ENCODE measurements at places on chromosomes 16 and 17. TPM values are rescaled to one million over a fixed set of nuclear protein-coding genes. Genes with fewer than 3 reads are reported as not detected.

The SLC2A4 gene
- 170 TPM for total RNA-seq

The TBKBP1 gene
- total RNA-seq: 15.9 TPM

The CHST4 gene
- not detected for total RNA-seq

The GSDMA gene
- total RNA-seq: 0.52 TPM

The HNF1B gene
- total RNA-seq: not detected

The KRT27 gene
- total RNA-seq: not detected

The TM4SF5 gene
- not detected for total RNA-seq

The PRSS27 gene
- 0.12 TPM for total RNA-seq

The EME1 gene
- total RNA-seq: 0.35 TPM

The KIF18B gene
- 3.2 TPM for total RNA-seq

The DRC3 gene
- total RNA-seq: 1.5 TPM

The HIC1 gene
- 19.0 TPM for total RNA-seq

The PTGES3L gene
- 50.7 TPM for total RNA-seq

The CPNE7 gene
- not detected for total RNA-seq

The NPB gene
- total RNA-seq: 0.69 TPM

The PPP1R27 gene
- 0.67 TPM for total RNA-seq

The ATAD5 gene
- 0.50 TPM for total RNA-seq

The CDRT15 gene
- total RNA-seq: not detected

The TNP2 gene
- not detected for total RNA-seq

The TBC1D26 gene
- total RNA-seq: not detected

The SLX1B gene
- 12.5 TPM for total RNA-seq

The TBC1D3G gene
- total RNA-seq: not detected

The STH gene
- not detected for total RNA-seq

The SLC52A1 gene
- total RNA-seq: not detected

The NPIPB2 gene
- 2.5 TPM for total RNA-seq

The HBA2 gene
- total RNA-seq: 37.2 TPM

The TNS4 gene
- not detected for total RNA-seq

The ITGA2B gene
- total RNA-seq: 0.72 TPM

The CNGB1 gene
- not detected for total RNA-seq

The KRTAP16-1 gene
- not detected for total RNA-seq

The KRTAP4-1 gene
- total RNA-seq: not detected

The PDE6G gene
- total RNA-seq: not detected

The SCNN1G gene
- 0.12 TPM for total RNA-seq

The KRT9 gene
- not detected for total RNA-seq

The NPIPB8 gene
- total RNA-seq: not detected

The YPEL2 gene
- total RNA-seq: 38.9 TPM

The ABCC3 gene
- 0.37 TPM for total RNA-seq

The ACSM2B gene
- not detected for total RNA-seq

The PHF23 gene
- total RNA-seq: 29.4 TPM

The DPEP3 gene
- total RNA-seq: not detected

The PRR15L gene
- total RNA-seq: not detected

The IKZF3 gene
- total RNA-seq: 0.42 TPM

The TAOK1 gene
- total RNA-seq: 43.0 TPM

The VASN gene
- total RNA-seq: 4.3 TPM

The SLC25A19 gene
- 23.0 TPM for total RNA-seq
